Mesendoderm (in vitro differentiated cells): ENCODE measurements at places on chromosomes 12 and 14.
A peak's percentile ranks its signal among the peaks of the same experiment; 100 is the strongest.

DNA sequence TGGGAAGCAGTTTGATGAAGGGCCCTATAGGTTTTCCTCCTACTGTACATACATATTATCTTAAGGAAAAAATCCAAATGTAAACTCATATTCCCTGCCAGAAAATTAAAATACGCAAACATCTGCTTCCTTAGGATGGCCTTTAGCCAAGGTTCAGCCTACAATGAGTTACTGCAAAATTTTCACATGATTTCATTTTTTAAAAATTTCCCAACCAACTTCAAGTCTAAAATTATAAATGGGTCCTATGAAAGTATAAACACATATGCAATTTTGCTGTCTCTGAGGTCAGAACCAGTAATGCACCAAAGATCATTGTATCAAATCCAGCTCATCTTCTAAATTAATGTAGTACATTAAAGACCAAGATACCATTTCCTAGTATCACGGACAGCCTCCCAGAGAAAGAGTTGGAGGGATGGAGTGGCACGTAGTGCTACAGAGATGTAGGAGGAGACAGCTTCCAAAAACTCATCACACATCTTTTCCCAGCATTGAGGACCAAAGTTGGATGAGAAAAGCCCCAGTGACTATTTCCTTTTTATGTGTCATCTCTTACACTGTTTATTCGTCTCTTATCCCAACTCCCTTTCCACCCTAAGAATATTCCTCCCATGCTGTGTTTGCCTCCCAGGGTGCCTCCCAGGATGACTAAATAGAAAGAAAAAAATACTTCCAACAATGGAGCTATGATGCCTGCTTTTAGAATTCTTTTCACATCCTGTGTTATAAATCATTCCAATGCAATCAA is 92.3 kb upstream of the SLCO1C1 start:
- no peak for DNase-seq

GRCh38 chr14:91088585-91089235 is 25.2 kb upstream of the DGLUCY start:
- no peak for DNase-seq

DNA sequence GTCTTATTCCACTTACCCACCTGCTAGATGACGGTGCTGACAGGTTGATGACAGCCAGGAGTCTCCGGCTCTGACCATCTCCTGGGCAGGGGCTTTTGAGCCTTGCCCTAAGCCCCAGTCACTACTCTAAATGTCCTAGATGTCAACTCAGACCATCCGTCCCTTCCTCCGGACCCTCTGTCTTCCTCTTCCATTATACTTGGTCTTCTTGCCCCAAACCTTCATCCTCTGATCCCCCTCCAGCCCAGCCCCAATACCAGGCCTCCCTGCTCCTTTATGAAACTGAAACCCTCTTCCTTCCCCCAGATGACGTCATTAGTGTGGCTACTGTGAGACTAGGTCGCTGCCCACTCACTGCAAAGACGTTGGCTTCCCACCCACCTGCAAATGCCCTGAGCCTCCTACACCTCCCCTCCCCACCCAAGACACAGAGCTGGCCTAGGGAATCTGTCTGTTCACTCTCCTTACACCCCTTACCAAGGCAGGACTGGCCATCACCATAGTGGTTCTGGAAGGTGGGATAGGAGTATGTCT is 10.1 kb downstream of the KRT71 start:
- DNase-seq = no peak

DNA sequence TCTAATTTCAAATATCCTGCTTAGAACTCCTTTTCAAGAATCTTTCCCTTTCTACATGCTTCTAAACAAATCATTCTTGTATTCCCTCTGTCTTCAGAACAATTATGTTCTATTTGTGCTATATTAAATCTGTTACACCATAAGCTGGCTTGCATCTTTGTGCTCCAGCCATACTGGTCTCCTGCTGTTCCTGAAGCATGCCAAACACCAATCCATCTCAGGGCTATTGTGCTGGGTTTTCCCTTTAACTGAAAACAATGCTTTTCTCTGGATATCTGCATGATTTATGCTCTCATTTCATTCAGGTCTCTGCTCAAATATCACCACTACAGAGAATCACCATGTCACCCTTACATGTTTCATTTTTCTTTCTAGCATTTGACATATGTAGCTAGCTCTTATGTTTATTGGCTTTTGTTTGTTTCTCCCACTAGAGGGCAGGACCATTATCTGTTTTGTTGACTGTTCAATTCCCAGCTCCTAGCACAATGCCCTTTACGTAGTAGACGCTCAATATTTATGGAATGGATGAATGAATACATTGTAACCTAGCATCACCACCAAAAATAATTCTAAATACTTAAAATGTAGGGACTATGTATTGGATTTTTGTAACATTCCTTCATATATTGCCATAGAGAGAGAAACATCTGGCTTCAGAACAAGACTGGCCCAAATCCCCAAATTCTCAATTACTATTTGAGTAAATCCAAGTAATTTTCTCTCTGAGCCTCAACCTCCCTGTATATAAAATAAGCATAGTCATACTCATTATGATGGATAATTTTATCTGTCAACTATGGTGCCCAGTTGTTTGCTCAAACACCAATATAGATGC is 302.0 kb upstream of the SYT1 start:
- peak; percentile 54 for DNase-seq

DNA sequence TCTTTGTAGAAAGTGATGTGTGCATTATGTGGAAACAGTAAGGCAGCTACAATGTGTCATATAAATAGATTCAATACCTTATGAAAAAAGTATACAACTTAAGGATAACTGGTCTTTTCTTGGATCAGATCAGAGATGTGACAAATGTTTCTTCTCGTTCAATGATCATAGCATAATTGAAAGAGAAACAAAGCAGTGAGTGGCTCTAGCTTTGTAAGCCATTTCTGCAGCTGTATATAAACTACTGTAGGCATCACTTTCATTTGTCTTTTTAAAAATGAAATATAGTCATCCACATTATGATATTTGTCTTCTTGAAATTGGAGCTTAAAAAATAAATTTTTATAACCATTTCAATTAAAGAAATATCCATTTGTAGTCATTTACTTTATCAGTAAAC is 63.8 kb upstream of the LMO3 start:
- no peak for DNase-seq

GRCh38 chr12:100612606-100613005 is 39.1 kb downstream of the GAS2L3 start:
- DNase-seq = no peak

DNA sequence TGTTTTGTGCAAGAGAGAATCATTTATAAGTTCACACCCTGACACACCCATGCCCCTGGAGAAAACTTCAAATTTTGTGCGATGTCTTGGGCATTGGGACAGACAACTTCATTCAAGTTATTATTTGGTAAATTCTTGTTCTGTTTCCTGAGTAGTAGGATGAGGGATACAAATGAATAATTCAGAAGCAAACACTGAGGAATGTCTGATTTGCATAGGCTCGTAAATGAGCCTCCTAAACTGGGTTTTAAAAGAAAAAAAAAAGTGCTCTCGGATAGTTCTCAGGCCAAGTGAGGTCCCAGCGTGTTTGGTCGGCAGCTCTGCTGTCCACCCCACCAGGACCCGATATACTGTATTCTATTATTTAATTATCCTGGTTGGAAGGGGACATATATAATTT is 134.7 kb upstream of the CPM start:
- DNase-seq = no peak

DNA sequence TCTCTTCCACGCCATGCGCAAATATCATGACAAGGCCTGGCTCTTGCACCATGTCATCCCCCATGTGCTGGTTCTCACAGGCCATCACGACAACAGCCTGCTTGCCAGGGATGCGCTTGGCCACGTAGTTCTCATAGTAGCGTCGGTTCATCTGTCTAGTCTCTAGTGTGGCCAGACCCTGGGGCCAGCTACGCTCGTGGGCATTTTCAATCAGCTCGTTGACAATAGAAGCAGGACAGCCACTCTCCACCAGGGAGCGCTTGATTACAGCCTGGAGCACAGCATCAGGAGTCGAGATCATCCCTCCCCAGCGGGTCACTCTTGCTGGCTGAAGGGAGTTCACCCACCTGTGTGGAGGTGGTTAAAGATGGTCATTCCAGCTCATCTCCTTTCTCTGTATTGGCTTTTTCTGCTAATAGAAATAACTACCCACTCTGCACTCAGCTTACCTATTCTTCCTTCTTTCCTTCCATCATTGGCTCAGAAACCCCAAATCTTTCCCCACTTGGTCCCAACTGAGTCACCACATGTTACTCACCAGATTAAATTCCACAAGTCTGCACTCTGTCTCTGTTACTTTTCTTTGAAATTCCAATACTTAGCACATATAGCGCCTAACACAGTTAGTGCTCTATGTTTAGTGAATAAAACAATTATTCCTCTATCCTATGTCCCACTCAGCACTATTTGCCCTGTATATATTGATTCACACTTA is 15.1 kb downstream of the RNF41 start:
- peak; percentile 84 for DNase-seq

DNA sequence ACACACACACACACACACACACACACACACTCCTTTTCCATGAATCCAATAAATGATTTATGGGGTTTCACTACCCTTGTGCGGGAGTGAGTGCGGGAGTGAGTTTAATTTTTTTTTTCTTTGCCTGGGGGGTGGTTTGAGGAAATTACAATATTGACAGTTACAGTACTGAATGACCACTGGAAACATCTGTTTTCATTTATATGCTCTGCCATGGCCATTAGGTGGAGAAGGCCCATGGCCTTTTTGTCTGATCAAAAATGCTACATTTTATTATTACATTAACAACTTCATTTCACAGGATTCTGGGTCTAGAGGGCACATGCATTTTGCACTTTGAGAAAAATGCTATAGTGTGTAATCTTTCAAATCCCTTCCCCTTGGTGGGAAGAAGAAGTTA is 5.9 kb downstream of the TBX3 start:
- DNase-seq = no peak

- no peak for DNase-seq
Observed at GRCh38 chr14:91545946-91546716, 36.0 kb upstream of the PPP4R3A start.

DNA sequence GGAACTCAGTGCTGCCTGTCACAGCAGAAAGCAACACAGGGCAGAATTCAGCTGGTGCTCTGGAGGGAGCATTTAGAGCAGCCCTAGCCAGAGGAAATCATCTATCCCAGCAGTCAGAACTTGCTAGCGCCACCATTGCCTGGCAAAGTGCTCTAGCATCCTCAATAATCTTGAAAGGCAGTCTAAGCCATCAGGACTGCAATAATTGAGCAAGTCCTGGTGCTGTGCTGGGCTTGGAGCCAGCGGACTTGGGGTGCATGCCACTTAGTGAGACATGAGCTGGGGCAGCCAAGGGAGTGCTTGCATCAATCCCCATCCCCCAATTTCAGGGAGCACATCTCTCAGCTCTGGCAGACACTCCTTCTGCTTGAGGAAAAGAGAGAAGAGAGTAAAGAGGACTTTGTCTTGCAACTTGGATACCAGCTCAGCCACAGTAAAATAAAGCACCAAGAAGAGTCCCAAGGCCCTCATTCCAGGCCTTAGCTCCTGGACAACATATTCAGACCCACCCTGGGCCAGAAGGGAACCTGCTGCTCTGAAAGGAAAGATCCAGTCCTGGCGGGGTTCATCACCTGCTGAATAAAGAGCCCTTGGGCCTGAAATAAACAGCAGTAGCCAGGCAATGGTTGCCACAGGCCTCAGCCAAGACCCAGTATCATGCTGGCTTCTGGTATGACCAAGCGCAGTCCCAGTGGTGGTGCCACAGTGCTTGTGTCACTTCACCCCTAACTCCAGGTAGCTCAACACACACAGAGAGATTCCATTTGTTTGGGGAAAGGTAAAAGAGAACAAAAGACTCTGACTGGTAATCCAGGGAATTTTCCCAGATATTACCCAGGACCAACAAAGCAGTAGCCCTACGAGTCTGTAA is 44.5 kb upstream of the ZDHHC17 start:
- no peak for DNase-seq

GRCh38 chr14:70515811-70516210 is 19.0 kb downstream of the ADAM20 start:
- DNase-seq = no peak

DNA sequence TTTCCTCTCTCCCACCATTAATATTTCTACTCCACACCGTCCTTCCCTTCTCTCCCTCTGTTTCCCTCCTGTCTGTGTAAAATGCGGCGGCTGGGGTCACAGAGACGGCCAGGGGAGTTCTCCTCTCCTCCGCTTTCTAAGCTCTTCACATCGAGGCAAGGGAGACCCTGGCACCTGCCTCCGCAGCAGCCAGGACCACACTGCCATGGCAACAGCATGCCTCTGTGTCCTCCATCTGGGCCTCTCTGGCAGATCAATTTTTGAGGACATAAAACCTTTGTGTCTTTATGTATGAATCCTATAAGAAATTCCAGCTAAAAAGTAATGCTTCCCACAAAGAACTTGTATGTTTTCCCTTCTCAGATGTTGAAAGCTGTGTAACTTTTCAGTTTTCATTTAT is 41.4 kb downstream of the DYRK4 start:
- DNase-seq = no peak

- DNase-seq = no peak
Observed at GRCh38 chr12:104991565-104992128, 5.5 kb downstream of the NOPCHAP1 start.

DNA sequence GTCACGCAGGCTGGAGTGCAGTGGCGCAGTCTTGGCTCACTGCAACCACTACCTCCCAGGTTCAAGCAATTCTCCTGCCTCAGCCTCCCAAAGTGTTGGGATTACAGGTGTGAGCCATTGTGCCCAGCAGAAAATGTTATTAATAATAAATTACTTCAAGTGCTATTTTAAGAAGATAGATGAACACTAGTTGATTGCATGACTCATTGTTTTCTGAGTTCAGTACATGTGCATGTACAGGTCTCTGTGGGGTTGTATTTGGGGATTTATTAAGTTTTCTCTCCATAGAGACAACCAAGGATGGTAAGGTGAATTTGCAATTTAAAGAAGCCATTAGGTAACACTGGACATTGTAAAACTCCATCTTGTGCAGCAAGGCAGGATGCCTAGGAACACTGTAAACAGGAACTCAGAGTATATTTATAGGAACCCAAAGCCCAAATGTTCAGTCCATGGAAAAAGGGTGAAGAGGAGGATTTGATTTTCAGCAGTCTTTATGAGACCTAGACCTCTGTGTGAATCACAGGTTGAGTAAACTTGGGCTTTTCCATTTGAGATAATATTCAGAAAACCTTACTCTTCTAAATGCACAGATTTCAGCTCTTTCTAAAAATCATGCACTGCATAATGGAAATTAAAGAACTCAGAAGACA is 49.3 kb upstream of the TMPO start:
- no peak for DNase-seq
